MCF 10A (cell line): ENCODE measurements at places on chromosomes 11 and 22. TPM values are rescaled to one million over a fixed set of nuclear protein-coding genes. Genes with fewer than 3 reads are reported as not detected.

GRCh38 chr22:36336246-36337182 lies 51.3 kb downstream of the MYH9 start:
- no peak for DNase-seq

GRCh38 chr11:15139096-15139770 lies 24.5 kb downstream of the INSC start:
- DNase-seq: no peak

GRCh38 chr11:11311169-11311568 lies 41.9 kb downstream of the CSNK2A3 start:
- DNase-seq: no peak

EMID1 gene
- total RNA-seq: not detected in 2 replicates

AQP11 gene
- total RNA-seq: 0.27 TPM in 1 of 2 replicates, not detected in the other
